Omental fat pad (tissue), 4 donors: ENCODE measurements at places on chromosomes 1 and 21. TPM values are rescaled to one million over a fixed set of nuclear protein-coding genes. Genes with fewer than 3 reads are reported as not detected.

DNA sequence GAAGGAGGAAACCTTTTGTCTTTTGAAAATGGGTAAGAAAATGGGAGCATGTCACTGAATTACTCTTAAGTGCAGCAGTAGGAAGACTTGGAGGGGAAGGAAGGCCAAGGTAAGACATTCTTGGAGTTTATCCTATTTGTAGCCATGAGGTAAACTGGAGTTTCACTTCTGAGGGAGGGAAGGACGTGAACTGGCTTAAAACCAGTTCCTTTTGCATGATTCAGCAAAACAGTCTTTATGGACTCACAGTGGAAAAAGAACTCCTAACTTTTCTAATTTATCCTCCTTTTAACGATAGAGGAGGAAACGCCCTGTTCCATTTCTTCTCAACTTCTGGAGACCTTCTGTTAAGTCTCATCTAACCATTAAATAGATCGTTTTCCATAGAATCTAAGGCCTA lies 2.5 kb downstream of the PRDX6 start:
- DNase-seq = no peak

The SPRR2F gene
- not detected for total RNA-seq

DNA sequence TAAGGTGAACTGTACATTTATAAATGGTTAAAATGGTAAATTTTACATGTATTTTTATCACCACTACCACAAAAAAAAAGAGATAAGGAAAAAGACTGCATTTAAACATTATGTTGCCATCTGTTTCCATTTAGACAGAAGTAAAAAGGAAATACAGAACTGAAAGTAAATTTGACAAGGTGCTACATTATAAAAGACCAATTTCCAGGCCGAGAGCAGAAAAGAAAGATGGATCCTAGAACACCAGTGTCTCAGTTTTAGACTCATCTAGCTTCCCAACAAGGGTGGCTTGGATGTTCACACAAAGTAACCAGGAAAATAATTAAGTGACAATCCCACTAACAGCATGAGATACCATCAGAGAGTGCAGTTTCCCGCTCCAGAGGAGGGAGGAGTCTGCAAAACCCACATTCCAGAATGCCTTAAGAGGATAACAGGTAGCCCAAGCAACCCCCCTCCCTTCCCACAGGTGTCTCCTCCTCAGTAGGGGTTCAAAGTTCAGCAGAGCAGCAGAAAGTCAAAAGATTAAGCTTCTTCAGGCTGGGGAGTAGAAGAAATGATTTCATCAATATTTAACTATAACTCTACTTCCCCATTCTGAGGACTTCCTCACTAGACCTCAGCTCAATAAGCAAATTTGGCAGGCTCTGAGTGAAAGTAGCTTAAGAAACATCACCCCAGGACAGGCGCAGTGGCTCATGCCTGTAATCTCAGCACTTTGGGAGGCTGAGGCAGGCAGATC lies 11.8 kb downstream of the TPM3 start:
- DNase-seq = no peak

DNA sequence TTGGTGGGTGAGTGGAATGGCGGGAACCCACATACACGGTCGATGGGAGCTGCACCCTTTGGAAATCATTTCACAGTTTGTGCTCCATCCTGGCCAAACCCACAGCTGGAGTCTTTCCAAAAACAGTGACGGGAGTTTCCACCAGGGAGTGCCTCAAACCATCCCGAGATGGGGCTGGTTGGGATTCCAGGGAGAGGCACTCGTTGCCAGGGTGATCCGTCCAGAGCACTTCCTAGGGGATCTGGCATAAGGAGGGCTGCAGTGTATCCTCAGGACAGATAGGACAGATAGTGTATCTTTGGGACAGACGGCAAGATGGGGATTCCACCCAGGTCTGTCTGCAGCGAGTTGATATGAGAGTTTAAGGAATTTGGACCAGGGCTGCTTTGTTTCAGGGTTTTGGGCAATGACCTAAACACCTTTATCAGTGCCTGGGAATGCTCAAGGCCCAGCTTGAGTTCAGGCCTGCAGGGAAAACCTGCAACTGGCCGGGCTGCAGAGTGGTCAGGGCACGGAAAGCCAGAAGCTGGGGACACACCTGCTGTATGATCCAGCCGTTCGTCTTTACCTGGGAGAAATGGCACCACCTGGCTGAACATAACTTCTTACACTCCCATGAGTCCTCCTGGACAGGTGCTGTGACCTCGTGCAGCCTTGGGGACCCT lies 3.4 kb upstream of the POFUT2 start:
- DNase-seq = no peak
